ENCODE measurements at places on chromosomes 2 and 18.

DNA sequence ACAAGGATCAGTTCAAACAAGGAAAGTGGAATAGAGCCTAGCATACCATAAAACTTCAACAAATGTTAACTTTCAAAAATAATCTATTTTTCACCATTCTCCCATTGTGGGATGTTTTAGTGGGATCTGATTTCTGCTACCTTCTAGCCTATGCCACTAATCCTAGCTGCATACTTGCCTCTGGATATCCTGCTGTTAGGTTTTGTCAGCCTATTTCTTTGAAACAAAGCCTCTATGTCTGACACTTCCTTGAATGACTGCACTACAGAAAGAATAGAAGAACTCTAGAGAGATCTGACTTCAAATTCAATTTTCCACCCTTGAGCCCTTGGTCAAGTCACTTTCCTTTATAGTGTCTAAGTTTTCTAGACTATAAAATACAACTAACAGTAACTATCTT, 291.5 kb downstream of the PTH2R start:
- DNase-seq: no peak

DNA sequence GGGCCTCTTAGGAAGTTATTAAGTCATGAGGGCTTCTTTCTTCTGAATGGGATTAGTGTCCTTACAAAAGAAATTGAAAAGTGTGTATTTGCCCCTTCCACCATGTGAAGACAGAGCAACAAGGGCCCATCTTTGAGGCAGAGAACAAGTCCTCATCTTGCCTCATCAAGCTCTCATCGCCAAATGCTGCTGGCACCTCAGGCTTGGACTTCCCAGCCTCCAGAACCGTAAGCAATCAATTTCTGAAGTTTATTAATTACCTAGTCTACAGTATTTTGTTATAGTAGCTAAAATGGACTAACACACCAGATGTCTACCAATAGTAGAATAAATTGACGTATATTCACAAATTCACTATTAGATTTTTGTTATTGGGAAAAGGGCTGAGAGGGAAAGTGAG, 74.6 kb downstream of the CCDC148 start:
- DNase-seq: no peak

GRCh38 chr18:31213641-31214040, 51.0 kb upstream of the DSC1 start:
- no peak for DNase-seq

GRCh38 chr2:134336352-134336751, 82.5 kb downstream of the MGAT5 start:
- DNase-seq: no peak

DNA sequence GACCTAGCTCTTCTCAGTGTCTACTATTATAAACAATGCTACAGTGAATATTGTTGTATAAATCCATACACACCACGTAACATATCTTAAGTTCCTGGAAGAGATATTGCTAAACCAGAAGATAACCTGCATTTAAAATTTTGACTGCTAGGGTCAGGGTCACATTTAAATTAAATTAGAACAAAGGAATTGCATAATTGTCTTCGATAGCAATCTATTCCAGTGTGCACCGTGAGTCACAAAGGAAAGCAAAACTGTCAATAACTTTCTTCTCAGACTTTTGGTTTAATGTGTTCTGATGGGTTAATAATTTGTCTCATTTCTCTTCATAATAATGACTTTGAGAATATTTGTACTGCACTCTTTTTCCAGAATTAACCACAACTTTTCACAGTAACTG, 4.2 kb downstream of the GEN1 start:
- DNase-seq: no peak

DNA sequence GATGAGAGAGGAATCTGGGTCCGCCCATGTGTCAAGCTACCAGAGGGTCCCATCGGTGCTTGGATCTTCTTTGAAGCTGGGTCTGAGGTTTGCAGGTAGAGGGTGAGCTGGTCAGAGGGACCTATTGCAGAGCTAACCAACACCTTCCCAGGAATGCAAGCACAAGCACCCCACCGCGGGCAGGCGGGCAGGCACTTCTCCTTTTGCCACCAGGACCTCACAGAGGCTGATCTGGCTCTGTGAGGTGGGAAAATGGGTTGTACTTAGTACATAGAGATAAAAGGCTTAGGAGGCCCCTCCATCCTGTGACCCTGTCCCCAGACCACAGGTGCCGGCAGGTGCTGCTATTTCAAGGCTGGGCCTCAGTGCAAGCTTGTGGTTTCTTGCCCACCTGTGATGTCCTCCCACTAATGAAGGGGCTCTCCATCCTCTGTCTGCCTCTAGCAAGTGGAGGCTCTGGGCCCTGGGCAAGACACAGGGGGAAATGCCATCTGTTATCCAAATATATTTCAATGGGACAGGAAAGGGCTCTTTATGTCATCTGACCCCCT, 31.4 kb upstream of the IL37 start:
- no peak for DNase-seq

DNA sequence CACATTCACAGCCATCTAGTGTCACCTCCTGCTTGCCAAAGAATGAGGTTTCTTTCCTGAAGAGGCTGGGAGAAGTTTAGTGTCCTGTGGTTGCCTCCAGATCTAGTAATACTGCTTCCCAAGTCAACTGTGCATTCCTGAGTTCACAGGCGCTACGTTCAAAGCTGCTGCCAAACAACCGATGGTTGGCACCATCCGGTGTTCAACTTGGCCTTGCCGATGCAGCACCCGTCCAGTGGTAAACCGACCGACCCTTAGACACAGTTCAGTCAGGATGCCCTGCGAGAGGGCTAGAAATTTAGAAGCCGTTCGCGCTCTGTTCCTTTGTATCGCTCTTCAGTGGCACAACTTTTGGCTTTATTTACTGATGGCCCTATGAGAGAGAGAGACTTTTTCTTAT, 28.6 kb downstream of the RMC1 start:
- DNase-seq: no peak

DNA sequence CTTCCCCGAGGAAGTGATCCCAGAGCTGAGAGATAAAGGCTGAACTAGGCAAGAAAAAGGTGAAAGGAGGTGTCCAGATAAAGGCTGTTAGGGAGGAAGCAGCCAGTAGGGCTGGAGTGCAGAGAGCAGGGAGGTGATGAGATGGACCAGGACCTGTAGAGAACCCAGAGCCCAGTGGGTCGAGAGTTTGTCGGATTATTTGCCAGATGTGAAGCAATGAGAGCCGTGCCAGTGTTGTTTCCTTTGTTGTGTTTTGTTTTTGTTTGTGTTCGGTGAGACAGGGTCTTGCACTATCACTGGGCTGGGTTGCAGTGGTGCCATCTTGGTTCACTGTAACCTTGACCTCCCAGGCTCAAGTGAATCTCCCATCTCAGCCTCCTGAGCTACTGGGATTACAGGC, 111.3 kb downstream of the ACTR3 start:
- DNase-seq: no peak

DNA sequence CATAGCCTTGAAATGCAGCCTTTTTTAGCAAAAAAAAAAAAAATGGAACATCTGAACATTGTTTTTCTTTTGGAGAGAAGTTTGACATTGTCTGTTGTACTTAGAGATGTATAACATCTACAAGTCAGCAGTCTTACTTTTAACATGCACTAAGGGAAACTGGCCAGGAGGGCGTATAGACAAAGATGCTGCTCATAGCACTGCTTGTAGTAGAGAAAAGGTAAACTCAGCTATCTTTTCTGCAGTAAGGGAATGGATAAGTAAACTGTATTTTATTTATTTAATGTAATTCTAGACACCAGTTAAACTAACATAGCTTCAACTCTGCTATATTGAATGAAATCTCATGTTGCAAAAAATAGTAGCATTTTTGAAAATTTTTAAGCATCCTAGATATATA, 489.6 kb downstream of the PTPRM start:
- DNase-seq: no peak

DNA sequence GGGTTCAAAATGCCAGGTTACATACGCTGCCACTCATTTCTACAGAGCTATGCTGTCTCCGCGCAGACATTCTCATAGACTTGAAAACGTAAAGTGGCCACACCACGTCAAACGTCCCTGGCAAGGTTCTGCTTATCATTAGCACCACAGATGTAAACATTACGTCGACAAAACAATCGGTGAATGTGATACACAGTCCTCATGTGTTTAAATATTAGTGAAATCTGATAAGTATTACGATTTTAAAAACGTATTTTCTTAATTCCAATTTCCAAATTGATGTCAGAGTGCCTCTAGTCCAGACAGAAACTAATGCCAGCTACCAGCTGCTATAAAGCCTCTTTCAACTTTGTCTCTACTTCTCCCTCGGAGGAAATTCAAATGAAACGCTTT, 1.2 kb downstream of the STK17B start:
- peak; percentile 10 for DNase-seq

DNA sequence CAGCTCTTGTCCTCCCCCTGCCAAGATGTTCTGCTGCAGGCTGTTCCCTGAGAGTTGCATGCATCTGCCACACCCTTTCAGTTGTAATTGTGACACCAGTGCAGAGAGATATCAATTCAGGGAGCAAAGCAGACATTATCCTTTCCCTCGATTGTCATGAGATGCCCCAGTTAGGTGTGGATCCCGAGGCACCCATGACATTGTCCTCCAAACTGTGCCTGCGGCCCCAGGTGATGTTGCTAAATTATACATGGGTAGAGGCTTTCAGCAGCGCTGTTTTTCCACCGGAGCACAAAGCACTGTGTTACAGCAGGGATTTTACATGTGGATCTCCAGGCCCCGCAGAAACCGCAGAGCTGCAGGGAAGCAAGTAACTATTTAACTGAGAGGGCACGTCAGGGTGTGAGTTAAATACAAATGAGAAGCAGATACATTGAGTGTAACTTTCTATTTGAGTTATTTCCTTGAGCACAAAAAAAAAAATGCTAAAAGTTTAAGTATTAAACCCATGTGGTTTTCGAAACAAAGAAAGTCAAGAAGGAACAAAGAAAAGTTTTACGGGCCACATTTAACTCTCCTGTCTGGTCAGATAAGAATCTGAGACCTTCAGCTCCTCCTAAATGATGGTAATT, 90.3 kb upstream of the BCL2L11 start:
- no peak for DNase-seq

DNA sequence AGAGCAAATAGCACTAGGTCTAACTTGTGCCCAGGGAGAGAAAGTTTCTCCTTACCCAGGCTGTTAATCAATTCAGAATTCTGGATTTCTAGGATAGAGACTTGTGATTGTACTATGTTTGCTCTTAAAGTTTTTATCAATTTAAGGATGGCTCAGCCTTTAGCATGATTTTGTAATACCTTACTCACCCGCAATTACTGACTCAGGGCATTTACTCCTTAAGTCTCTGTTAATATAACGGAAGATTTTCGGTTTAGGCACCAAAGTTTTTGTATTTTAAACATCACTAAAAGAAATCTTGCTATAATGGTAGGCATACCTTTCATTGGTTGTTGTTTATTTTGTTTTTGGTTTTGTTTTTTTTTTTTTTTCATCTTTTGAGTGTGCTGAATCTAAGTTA, 358.2 kb downstream of the RBM43 start:
- DNase-seq: no peak

DNA sequence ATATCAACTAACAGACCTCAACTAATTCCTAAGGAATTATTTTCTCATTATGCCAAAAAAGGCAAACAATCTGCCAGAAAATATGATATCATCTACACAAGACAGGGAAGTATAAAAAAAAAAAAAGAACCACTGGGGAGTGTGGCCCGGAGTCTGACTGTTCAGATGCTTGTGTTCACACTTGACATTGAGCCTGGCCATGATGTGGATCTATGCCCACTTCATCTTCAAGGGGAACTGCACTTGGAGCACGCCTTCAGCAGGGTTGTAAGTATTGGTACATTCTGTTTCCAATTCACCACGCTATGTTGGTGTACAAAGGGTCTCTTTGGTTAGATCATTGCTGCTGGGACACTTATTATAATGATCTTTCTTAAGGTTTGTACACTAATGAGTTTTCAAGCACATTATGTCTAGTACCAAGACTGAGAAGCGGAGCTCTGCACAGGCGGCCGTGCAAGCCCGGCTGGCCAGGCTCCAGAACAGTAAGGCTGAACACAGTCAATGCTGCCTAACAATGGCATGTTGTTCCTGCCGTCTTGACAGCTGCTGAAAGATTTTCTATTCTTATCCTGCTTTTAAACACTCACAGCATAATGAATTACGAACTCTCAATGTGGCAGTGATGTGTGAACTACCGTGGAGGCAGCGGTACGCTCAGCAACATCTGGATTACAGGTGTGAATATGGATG, 788.4 kb upstream of the SOX11 start:
- DNase-seq: no peak
